Activated naive CD4-positive, alpha-beta T cell treated with anti-CD3 and anti-CD28 coated beads, Interleukin-2, amount 50 U/mL, for 72 hours (primary cell): ENCODE measurements at places on chromosomes 3 and 15.

DNA sequence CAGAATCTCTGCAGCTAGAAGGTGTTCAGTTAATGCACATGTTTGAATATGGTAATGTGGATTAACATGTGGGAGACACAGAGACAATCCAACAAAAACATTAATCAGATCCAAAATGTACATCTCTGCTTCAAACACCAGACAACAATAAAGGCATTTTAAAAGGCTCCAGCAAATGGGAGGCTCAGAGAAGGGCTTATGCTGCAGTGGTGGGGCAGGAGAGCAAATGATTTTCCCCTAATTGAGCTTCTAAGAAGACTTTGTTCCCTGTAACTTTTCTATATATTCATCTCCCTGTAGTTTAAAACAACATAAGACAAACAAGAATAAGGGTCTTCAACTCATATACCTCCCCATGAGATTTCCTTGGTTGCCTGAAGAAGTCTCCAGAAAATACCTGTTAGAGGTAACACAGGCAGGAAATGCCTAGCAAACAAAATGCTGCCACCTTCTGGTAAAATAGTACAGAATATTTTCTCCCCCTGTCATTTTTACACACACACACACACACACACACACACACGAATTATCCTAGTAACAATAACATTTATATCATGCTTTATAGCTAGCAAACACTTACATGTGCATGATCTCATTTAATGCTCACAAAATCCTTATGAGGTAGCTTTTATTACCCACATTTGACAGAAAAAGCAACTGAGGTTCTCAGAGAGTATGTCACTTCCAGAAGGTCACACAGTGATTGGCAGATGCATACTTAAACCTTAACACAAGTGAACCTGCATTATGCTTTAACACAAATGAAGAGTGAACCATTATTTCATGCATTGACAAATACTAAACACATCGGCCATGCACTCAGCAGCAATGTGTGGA lies 123.4 kb upstream of the MB21D2 start:
- DNase-seq = no peak

DNA sequence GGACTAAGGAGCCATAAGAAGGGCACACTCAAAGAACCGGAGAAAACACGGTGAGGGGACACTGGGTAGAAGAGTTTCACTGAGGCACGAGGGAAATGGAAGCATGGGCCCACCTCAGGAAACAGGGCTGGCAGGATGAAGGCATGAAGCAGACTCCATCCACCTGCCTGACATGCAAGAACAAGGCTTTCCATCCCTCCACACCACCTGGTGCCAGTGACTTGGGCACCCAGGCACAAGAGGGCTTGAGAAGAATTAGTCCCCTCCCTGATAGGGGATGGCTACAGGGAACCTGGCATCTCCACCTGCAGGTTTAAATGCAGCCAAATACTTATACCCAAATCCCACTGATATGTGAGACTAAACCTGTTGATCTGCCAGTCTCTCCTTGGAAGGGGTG lies 38.9 kb upstream of the PPP2R3A start:
- no peak for DNase-seq

DNA sequence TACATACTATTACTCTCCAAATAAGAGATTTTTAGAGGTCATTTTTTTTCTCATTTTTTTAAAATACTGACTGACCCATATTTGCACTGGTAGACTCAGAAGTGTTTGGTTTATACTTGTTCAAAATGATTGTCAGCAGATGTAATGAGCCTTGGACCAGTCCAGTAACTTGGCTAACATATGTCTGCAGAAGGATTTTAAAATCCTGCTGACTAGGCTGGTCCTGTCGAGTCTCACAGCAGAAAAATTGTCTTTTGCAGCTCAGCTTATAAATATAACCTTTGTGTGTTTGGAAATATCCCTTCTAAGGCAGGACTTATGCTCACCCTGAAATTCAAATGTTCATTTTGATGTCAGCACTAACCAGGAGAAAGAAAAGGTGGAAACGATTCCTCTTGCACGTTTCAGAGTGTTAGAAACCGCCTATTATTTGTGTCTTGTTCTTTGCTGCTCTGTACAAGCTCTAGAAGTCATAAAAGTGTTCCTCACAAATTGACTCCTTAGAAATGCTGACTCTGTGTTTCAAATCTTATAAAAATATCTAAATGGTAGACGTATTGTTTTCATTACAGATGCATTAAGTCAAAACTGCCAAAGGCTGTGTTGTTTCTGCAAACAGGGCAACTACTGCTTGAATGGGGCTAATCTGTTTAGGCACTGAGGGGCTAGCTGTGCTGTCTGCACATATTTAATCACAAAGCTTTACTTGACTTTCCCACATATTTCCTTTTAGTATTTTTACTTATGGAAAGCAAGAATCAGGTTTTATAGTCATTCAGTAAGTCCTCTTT lies 95.3 kb downstream of the CHL1 start:
- no peak for DNase-seq

DNA sequence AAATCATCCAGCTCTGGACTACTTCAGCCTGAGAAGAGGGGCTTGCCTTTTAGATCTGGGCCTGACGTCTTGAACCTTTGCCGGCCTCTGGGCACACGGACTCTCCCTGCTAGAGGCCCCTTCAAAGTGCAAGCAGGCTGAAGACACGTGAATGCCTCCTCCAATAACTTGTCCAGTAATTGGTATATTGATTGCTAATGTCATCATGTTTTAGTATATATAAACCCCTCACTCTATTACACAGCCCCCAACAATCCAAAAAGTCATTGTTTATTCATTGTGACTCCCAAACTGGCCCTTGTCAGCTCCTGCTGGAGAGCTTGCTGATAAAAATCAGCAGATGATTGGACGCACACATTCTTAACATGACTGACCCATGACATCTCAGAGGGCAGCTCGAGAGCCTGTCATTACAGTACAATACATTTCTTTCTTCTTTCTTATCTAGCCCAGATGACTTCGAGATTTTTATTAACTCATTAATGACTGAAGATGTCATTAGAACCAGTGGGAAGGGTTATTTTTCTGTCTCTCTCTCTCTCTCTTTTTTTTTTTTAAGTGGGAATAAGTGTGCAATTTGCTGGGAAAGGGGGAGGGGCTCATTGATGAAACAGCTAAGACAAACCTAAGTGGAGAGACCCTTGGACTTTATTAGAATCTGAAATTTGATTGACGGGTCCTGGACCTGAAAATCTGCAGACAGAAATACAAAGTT lies 65.5 kb upstream of the NR2F2 start:
- no peak for DNase-seq

DNA sequence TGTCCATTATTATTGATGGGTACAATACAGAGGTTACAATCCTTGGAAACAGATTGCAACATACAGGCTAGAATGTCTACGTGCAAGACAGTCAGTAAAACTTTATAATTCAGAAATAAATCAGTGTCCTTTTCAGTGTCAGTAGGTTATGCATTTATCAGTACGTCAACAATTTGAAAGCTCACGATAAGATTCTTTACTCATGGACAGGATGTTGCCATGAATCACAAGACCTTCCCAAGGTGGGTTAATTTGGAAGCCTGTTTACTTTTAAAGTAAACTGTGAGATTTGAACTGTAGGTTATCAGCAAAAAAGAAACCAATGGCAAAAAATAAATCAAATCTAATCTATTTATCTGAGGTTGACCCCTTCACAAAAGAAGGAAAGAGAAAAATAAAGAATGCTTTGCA lies 243.9 kb upstream of the AGTR1 start:
- DNase-seq = no peak

GRCh38 chr3:43728947-43729346 lies 38.2 kb downstream of the ABHD5 start:
- DNase-seq = no peak

DNA sequence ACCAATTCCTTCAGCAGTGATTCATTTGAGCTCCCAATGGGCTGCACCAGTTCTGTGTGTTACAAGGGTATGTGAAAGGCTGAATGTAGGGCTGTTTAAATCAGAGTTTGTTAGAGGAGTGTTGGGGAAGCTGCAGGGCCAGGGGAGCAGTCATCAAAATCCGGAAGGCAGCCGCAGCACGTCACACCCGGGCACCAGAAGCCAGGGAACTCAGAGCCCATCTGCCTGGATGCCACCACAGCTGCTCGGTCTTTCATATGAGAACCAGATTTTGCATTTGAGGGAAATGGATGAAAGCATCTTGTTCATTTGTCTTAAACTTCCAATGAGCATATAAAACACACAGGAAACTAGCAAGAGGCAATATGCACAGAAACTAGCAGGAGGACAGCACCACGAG lies 24.2 kb upstream of the NEO1 start:
- DNase-seq = no peak

GRCh38 chr3:66463054-66463631 lies 37.7 kb downstream of the LRIG1 start:
- no peak for DNase-seq

- DNase-seq = no peak
These were observed 73.9 kb upstream of the SLC24A5 start for GRCh38 chr15:48046813-48047438.

- no peak for DNase-seq
These were observed 80.2 kb downstream of the TNIK start for GRCh38 chr3:171379961-171380483.

GRCh38 chr3:129855832-129856419 lies 37.6 kb downstream of the TMCC1 start:
- DNase-seq = no peak

DNA sequence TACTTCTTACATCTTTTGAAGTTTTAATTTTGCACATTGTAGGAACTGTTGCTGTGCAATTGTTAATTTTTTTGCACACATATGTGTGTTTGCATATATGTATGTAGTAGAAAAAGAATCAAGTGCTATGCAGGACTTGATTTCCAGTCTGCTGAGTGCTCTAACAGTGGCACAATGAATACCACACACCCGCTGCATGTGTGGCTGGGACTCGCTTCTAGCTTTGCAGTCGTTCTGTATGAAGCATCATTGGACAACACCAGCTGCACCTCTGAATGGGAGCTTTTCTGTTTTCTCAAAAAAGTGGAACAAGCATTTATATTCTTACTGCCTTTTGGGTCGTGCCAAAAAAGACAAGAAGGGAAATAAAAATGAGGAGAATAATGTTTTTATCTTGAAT lies 564.7 kb downstream of the FOXP1 start:
- no peak for DNase-seq

DNA sequence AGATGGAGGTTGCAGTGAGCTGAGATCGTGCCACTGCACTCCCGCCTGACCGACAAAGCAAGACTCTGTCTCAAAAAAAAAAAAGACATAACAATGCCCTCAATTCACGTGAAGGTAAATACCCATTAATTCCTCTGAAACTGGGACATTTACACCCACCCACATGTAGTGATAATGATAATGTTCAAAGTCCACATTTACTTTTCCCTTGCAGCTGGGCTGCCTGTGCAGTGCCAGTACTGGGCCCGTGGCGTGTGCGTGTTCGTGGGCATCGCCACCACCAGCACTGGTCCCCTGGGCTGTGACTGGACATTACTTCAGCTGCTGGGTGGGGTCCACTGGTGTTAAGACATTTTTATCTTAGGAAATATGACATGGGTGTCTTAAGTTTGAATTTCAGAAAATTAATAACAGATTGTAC lies 123.6 kb downstream of the SLC25A26 start:
- DNase-seq = no peak

- DNase-seq = no peak
These were observed 17.2 kb downstream of the CPA3 start for GRCh38 chr3:148882288-148882687.

- no peak for DNase-seq
These were observed 384.1 kb downstream of the PLOD2 start for GRCh38 chr3:145776782-145777408.

DNA sequence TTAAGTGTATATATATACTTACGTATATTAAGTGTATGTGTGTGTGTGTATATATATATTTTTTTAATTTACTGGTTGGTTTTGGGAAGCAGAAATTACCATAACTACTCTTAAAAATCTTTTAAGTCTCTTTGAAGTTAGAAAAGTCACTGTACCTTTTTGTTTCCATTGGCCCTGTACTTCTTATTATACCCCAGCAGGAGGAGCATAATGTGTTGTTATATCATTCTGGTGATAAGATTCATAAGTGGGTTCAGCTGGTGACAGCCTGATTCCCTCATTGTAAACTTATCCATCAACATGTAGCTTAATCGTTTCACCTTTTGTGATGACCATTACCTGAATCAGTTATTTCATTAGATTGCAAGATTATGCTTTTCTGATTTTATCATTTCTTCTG lies 30.8 kb downstream of the MLH1 start:
- no peak for DNase-seq

DNA sequence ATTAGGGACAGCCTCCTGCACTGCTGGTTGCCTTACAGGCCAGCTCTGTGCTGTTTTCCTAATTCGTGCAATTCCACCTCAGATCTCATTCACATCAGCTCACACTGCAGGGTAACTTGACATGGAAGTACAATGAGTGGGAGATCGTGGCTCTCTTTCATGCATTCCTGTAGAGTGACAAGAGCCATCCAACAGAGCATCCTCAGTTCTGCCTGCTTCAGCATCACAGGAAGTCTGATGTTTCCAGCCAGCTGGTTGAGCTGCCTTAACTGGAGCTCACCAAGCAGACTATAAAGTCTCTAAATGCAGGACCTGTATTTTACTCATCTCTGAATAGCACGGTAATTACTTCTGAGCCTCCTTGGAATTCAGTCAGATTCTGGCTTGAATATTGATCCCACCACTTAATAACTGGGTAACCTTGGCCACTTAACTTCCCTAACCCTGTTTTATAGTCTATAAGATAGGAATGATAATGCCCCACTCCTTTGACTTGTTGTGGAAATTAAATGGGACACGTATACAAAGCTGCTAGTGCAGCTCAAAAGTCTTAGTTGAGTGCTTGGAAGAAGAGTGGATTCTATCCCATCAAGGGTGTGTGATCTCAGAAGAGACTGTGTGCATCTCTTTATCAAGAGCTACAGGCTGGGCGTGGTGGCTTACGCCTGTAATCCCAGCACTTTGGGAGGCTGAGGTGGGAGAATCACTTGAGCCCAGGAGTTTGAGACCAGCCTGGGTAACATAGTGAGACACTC lies 1.4 kb upstream of the DIS3L start:
- no peak for DNase-seq

- no peak for DNase-seq
These were observed 13.0 kb downstream of the KBTBD12 start for GRCh38 chr3:127927829-127928604.

- no peak for DNase-seq
These were observed 18.4 kb downstream of the ILDR1 start for GRCh38 chr3:122003606-122004005.

DNA sequence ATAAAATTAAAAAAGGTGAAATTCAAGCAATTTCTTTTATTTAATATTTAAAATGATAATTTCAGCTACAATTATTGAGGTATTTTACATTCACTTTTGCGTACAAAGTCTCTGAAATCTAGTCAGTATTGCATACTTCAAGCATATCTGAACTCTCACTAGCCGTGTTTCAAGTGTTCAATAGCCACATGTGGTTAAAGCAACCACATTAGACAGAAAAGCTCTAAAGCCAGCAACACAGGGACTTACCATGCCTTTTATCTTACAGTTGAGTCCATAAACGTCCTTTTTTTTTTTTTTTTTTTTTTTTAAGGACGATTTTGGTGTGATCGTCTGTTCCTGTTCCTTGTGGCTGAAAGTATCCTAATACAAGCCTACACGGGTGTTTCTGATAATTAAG lies 257.0 kb upstream of the RGMA start:
- DNase-seq = no peak

GRCh38 chr3:37590328-37591079 lies 271.2 kb upstream of the CTDSPL start:
- no peak for DNase-seq

GRCh38 chr3:152266221-152266995 lies 2.3 kb upstream of the MBNL1 start:
- no peak for DNase-seq
